ENCODE measurements at places on chromosomes 4 and X.
A peak's percentile ranks its signal among the peaks of the same experiment; 100 is the strongest.

- DNase-seq, result no peak
Observed at GRCh38 chr4:56240554-56241174, 146.6 kb downstream of the AASDH start.

GRCh38 chr4:182975806-182976205, 58.6 kb upstream of the DCTD start:
- no peak for DNase-seq

GRCh38 chrX:133444952-133445831, 29.9 kb upstream of the GPC4 start:
- no peak for DNase-seq

- no peak for DNase-seq
Observed at GRCh38 chrX:139738581-139738980, 30.6 kb upstream of the MCF2 start.

DNA sequence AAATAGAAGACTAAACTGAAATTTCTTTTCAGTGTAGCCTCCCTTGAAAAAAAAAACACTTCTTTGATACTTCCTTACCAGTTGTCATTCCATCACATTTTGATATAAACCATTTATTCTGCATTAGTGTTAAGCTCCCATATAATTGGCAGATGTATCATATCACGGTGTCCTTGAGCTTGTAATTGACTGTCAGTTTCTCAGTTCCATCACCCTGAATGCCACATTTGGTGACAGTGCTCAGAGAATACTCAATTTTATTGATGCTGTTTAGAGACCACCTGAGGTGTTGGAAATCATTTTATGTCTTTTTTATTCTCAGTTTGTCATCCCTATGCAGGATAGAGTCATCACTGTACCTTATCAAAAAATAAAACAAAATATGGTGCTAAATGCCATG, 1528.2 kb downstream of the RAPGEF2 start:
- DNase-seq, result no peak

DNA sequence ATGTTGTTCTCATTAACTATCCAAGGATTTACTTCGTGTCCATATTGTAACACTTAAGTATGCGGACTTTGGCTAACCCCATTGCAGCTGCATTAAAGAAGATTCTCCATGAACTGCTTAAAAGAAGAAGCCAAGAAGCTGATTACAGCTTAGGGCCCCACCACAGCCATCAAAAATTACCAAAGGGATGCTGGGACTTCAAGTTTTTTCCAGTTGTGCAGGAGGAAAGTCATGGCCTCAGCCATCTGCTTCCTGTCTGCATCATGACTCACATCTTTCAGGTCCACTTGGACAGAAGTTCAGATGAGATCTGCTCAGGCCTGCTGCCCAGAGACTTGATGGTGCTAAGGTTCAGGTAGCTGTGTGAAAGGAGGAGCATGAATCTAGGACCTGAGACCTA, 38.8 kb upstream of the CAPN6 start:
- DNase-seq, result no peak

DNA sequence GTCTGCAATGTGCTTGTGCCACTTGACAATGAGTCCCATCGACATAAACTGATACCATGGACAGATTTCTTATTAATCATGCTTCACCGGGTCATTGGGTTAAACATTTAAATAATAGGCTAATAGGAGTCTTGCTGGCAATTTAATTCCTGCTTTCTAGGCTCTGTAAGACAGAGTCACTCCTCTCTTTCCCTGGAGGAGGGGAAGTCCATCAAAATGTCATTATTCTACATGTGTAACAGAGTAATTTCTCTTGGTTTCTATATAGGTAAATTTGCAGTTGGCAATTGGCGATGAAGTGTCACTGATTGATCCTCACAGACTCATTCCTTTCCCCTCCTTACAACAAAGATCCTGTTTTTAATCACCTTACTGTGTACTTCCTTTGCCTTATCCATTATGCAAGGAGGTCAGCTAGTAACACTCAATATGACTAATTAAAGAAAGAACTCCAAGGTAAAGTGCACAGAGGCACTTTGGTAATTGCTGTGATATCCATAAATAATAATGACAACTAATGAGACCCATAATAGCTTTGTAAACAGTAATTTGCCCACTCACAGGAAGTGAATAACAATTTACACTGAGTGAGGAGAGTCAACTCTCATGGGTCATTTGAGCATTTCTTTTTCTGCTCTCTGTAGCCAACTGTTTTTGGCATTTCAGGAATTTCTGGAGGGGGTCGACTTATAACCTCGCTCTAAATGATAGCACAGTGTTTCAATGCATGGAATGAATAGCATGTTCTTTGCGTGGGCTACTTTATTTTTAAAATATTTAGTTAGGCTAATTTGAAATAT, 184.0 kb downstream of the UGT8 start:
- DNase-seq, result no peak

DNA sequence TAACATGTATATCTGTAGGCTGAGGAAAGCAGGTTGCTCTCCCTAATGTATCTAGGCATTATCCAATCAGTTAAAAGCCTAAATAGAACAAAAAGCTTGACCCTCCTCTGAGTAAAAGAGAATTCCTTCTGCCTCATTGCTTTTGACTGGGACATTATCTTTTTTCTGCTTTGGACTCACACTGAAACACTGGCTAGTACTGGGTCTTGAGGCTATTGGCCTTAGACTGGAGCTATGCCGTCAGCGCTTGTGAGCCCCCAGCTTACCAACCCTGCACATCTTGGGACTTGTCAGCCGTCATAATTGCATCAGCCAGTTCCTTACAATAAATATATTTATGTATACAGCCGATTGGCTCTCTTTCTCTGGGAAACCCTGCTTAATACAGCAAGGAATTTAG, 206.8 kb upstream of the ARHGAP24 start:
- no peak for DNase-seq

- DNase-seq, result no peak
Observed at GRCh38 chr4:94359838-94360237, 17.2 kb upstream of the HPGDS start.

- DNase-seq, result no peak
Observed at GRCh38 chrX:11399489-11400094, 106.4 kb downstream of the AMELX start.

DNA sequence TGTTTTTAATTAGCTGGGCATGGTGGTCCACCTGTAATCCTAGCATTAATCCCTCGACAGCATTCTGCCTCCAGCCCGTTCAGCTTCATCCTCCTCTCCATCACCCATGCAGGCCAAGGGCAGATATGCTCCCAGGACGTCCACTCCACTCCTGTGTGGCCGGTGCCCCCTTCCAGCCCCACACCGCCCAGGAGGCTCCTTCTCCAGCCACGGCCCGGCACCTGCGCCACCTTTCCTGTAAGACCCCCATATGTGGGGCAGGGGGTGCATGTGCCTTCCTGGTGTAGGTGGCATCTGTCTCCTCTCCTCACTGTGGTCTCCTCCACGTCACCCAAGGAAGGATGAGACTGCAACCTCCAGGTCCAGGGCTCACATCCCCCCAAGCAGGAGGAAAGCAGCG, 57.0 kb upstream of the MXD4 start:
- DNase-seq, result no peak

DNA sequence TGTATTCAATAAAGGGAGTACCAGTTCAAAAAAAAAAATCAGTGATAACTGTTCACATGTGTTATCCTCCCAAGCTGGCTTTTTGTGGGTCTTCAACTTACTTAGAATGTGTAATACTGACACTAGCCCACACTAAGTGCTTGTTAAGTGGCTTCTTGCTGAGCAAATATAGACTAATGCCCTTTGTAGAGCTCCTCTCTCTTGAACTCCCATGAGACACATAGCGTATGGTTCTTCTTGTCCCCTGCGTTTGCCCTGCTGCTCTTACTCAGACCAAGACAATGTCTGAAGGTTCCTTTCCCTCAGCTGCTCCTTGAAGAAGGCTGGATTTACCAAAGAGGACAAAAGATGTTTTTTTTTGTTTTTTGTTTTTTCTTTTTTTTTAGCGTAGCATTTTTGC, 110.9 kb downstream of the FRAS1 start:
- DNase-seq, result no peak

GRCh38 chr4:125728568-125728967, 413.8 kb downstream of the FAT4 start:
- no peak for DNase-seq

GRCh38 chr4:152534541-152535359, 1.1 kb downstream of the FBXW7 start:
- DNase-seq, result peak; percentile 36

- no peak for DNase-seq
Observed at GRCh38 chrX:126994032-126994600, 174.6 kb downstream of the PRR32 start.

DNA sequence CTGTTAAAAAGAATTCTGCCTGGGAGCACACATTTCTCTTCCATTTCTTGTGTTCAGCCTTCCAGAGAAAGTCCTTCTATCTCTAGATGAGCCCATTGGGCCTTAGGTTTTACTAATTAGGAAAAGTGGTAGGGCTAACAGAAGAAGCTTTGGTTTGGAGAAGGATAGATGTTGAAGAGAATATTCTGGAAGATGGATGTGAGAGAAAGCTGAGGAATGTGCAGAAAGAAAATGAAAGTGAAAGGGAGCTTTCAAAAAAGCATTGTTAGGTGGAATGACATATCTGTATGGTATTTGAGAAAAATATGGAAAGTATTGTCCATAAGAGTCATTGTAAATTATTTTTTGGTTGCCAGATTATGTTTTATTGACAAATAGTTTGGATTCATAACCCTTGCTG, 474.8 kb upstream of the SLIT2 start:
- DNase-seq, result no peak

DNA sequence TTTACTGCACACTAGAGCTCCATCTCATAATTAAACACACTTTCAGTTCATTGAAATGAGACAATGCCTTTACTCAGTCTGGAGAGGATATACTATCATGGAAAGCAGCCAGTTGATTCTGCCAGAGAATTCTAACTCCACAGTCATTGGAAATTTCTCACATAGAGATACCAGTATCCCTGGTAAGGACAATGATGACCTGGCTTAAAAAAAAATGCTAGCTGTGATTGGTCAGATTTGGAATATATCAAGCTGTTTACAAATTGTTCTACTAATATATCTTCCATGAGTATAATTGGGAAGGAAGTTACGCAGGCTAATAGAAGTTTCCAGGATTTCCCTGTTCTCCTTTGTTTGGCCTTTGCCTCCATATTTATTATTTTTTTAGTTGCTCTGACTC, 34.5 kb upstream of the TLL1 start:
- DNase-seq, result no peak

- no peak for DNase-seq
Observed at GRCh38 chrX:146456058-146456457, 353.5 kb upstream of the CXorf51B start.

GRCh38 chr4:1772853-1773538, 20.1 kb upstream of the FGFR3 start:
- no peak for DNase-seq

DNA sequence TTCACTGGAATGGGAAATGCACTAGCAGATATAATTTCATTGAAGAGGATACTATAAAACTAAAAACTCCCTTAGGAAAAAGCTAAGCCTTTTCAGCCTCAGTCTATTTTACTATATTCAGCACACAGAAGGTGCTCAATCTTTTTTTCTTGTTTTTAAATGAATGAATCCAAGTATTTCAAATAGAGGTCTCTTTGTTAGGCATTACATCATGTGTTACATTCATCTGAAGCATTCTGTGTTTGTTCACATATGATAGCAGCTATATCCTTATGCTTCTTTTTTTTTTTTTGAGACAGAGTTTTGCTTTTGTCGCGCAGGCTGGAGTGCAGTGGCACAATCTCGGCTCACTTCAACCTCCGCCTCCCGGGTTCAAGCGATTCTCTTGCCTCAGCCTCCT, 278.4 kb downstream of the CAMK2D start:
- no peak for DNase-seq

DNA sequence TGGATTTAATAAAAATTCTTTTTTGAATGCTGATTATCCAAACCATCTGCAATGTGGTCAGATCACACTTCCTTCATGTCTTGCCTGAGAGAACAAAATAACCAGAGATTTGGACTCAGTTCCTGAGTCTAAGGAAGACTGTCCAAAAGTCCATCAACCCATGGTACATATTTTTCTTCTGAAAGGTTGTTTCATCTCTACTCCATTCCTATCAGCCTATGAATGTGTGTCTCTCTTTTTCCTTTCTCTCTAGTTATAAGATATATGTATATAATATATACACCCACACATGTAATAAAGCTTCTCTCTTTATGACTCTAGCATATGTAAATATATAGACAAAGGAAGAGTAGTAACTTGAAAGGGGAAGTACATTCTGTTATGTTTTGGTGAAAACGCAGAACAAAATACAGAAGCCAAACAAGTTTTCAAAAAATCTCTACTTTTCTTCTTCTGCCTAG, 226.9 kb downstream of the ARHGAP24 start:
- DNase-seq, result no peak

DNA sequence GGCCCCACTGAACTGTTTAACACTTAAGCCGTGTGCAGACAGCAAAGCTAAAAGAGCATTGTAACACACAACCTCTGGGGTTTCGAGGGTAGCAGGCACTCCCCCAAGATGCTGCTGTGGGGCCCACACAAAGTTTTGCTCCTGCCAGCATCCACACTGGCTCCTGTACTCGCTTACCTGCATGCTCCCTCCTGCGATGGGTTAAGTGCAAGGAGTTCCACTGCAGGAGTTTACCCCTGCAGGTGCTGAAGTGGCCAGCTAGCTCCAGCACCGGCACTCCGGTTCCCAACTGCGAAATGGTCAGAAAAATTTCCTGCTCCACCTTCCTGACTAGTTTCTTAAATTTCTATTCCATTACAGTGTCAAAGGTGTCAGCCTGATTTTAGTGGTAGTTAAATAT, 443.5 kb downstream of the PCDH10 start:
- no peak for DNase-seq

DNA sequence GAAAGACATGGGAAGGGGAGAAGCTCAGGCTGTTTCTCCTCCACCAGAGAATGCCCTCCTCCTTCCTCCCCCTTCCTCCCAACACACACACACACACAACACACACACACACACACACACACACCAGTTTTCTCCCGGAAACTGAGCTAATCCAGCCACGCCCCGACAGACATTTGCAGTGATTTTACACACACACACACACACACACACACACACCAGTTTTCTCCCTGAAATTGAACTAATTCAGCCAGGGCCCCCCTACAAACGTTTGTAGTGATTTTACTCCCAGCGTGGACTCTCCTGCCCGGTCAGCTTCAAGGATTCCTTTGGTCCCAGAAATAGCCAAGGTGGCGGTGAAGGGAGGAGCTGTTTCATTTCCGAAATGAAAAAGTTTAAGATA, 32.9 kb upstream of the STX18 start:
- no peak for DNase-seq

GRCh38 chr4:38132107-38132673, 172.0 kb downstream of the PTTG2 start:
- peak; percentile 99 for DNase-seq

- DNase-seq, result peak; percentile 76
Observed at GRCh38 chr4:123599920-123600810, 203.6 kb downstream of the SPRY1 start.

GRCh38 chr4:180057299-180057721, 2185.9 kb upstream of the TENM3 start:
- DNase-seq, result no peak

Data from T-helper 2 cell (primary cell).